Esophagus squamous epithelium (tissue), 5 donors: ENCODE measurements at places on chromosomes 12 and 14. TPM values are rescaled to one million over a fixed set of nuclear protein-coding genes. Genes with fewer than 3 reads are reported as not detected.

DNA sequence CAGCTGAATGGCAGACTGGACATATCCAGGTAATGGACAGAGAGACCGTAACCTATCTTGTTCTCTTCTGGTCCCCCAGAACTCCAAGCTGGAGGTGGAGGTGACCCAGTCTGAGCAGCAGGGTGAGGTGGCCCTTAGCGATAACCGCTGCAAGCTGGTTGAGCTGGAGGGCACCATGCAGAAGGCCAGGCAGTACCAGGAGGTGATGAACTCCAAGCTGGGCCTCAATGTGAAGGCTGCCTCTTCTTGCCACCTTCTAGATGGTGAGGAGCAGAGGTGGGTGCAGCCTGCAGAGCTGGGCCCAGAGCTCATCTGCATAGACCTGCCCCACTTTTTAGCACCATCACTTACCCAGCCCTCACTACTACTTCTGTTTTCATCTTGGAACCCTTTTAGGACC is 7.2 kb upstream of the KRT86 start:
- H3K36me3 ChIP-seq = no peaks in the 10 kb centered on the region
- DNase-seq = no peak
- H3K4me1 ChIP-seq = no peaks in the 10 kb centered on the region
- no peak overlapping the region for H3K27ac ChIP-seq
- no peak overlapping the region for H3K4me3 ChIP-seq
- no peaks in the 10 kb centered on the region for H3K27me3 ChIP-seq

The MSRB3 gene
- 2.7 TPM for total RNA-seq

- no peaks in the 10 kb centered on the region for H3K27me3 ChIP-seq
- H3K4me1 ChIP-seq = no peaks in the 10 kb centered on the region
- no peak overlapping the region for H3K4me3 ChIP-seq
- H3K27ac ChIP-seq = no peak overlapping the region
- DNase-seq = no peak
Measured at GRCh38 chr12:116613256-116613655, 54.1 kb downstream of the MAP1LC3B2 start.

DNA sequence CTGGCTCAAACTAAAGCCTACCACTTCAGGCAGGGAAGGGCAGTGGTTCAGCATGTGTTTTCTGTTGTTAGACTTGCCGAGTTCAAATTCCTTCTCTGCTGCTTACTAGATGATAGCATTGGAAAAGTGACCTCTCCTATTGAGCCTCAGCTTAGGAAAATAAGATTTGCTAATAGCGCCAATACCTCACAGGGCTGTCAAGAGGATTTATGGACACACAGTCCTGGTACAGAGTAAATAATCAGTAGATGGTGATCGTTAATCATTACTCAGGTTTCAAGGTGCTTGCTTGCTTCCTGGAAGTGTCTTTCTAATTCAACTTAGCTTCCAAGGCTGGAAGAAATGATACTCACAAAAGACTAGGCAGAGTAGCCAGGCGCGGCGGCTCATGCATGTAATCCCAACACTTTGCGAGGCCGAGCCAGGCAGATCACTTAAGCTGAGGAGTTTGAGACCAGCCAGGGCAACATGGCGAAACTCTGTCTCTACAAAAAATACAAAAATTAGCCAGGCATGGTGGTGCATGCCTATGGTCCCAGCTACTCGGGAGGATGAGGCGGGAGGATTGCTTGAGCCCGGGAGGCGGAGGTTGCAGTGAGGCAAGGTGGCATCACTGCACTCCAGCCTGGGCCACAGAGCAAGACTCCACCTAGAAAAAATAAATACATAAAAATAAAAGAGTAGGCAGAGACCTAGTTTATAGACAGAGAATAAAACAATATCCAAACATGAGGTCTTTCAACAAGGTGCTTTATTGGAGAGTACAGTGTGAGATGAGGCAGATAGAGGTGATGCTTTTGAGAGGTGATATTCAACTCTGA is 6.0 kb downstream of the PLA2G1B start:
- H3K27ac ChIP-seq = no peak overlapping the region
- peaks cover 9% of the 10 kb centered on the region for H3K4me1 ChIP-seq
- no peaks in the 10 kb centered on the region for H3K27me3 ChIP-seq
- no peaks in the 10 kb centered on the region for H3K36me3 ChIP-seq
- no peak overlapping the region for H3K4me3 ChIP-seq

DNA sequence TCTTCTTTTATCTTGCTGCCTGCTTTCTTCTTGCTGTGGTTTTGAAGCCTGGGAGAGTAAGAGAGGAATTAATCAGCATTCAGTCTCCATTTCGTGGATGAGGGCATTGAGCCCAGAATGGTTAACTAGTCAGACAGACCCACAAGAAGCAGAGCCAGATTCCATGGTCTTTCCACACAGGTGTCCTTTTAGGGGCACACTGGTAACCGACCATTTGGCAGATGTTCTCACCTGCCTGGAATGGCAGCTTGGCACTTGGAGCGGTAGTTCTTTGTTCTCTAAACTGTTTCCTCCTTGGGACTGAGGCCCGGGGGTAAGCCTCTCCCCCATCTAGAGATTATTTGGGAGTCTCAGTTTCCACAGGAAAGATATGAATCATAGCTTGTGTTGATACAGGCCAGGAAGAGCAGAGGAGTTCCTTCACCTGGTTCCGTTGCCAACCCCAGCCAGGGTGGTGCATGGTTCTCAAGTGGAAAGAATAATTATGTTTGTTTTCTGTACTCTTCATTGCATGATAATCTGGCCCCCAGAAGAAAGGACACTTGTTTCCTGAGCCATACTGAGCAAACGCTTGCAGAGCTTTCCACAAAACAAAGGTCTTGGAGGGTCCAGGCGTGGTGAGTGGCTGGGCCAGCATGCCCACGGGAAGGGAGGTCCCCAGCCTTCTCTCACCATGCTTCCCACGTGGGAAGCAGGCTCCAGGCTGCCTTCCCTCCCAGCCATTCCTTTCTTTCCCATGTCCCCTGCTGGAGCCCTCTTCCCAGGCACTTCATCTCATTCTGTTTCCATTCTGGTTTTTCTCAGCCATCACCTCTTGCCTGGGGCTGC is 2.0 kb upstream of the KRT75 start:
- no peaks in the 10 kb centered on the region for H3K36me3 ChIP-seq
- H3K4me1 ChIP-seq = peaks cover 27% of the 10 kb centered on the region
- no peak for DNase-seq

- no peaks in the 10 kb centered on the region for H3K27me3 ChIP-seq
- no peak for DNase-seq
- peaks cover 2% of the 10 kb centered on the region for H3K4me1 ChIP-seq
- H3K4me3 ChIP-seq = no peak overlapping the region
- no peak overlapping the region for H3K27ac ChIP-seq
Measured at GRCh38 chr12:115147916-115148315, 463.9 kb upstream of the TBX3 start.

The ESR2 gene
- not detected for total RNA-seq

GRCh38 chr14:92615451-92615850 is 101.9 kb downstream of the RIN3 start:
- no peaks in the 10 kb centered on the region for H3K27me3 ChIP-seq
- no peak overlapping the region for H3K27ac ChIP-seq
- no peaks in the 10 kb centered on the region for H3K36me3 ChIP-seq
- H3K4me1 ChIP-seq = no peaks in the 10 kb centered on the region

The COQ6 gene
- total RNA-seq = 18.6 TPM

GRCh38 chr12:115920395-115921183 is 356.9 kb downstream of the MED13L start:
- no peaks in the 10 kb centered on the region for H3K4me1 ChIP-seq
- no peak overlapping the region for H3K4me3 ChIP-seq
- H3K36me3 ChIP-seq = no peaks in the 10 kb centered on the region
- no peaks in the 10 kb centered on the region for H3K27me3 ChIP-seq
- no peak for DNase-seq

The ATP6V1D gene
- 110 TPM for total RNA-seq

The ZNF605 gene
- total RNA-seq = 5.0 TPM

The FKBP11 gene
- 28.6 TPM for total RNA-seq

DNA sequence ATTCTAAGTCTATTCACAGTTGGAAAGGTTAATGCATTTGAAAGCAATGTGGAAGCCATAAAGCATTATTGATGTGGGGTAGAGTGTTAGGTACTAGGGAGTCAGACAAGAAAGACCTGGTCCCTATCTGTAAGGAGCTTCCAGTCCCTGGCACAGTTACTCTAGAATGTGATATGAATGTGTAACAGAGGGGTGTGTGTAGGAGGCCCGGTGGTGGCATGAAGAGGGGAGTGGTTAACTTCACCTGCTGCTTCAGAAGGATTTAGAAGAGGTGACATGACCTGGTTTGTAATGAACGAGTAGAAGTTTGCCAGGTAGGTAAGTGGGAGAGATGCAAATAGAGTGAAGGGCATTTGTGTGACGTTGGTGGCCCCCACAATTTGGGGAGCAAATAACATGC is 15.1 kb upstream of the GALNT6 start:
- no peak for DNase-seq
- no peak overlapping the region for H3K4me3 ChIP-seq
- no peaks in the 10 kb centered on the region for H3K36me3 ChIP-seq
- no peaks in the 10 kb centered on the region for H3K27me3 ChIP-seq

The PLBD1 gene
- 50.2 TPM for total RNA-seq

GRCh38 chr12:39912211-39912980 is 193.5 kb downstream of the SLC2A13 start:
- H3K4me3 ChIP-seq = no peak overlapping the region
- H3K4me1 ChIP-seq = no peaks in the 10 kb centered on the region
- no peak overlapping the region for H3K27ac ChIP-seq

DNA sequence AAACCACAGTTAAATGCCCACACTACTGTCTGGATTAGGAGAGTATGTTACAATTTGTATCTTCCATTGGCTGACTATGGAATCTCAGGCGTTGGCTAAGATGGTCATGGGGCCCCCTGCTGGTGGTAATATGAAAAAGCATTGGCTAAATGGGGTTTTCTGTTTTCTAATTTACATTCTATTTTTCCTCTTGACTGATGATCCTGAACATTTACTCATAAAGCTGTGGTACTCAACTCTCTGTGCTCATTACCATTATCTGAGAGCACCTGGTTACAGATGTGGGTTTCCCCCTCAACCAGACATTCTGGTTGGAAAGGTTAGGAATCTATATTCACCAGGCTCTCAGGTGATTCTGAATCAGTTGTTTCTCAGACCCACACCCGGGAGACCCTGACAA is 64.8 kb downstream of the WSCD2 start:
- H3K36me3 ChIP-seq = no peaks in the 10 kb centered on the region
- H3K27ac ChIP-seq = no peak overlapping the region
- no peak for DNase-seq
- no peak overlapping the region for H3K4me3 ChIP-seq

GRCh38 chr12:25186038-25186787 is 8.7 kb downstream of the DNAI7 start:
- no peak overlapping the region for H3K27ac ChIP-seq
- H3K27me3 ChIP-seq = no peaks in the 10 kb centered on the region
- no peak for DNase-seq
- no peaks in the 10 kb centered on the region for H3K36me3 ChIP-seq
- H3K4me3 ChIP-seq = no peak overlapping the region
- no peaks in the 10 kb centered on the region for H3K4me1 ChIP-seq

DNA sequence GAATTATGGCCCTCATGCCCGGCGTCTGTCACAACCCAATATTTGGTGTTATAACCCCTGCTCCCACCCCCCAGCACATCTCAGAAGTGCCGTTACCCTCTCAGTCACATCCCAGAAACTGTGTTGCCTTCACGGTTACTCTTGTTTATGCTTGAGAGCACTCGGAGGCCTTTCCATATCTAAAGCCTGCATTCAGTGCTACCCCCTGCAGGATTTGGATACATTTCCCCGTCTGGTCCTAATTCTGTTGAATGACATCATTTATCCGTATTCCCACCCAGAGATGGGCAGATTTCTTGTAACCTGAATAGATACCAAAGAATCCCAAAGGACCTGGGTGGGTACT is 19.1 kb upstream of the FOS start:
- H3K4me1 ChIP-seq = peaks cover 44% of the 10 kb centered on the region
- peak overlapping the region; percentile 99 for H3K27ac ChIP-seq
- no peaks in the 10 kb centered on the region for H3K27me3 ChIP-seq
- no peak for DNase-seq
- H3K4me3 ChIP-seq = peak overlapping the region; percentile 19

DNA sequence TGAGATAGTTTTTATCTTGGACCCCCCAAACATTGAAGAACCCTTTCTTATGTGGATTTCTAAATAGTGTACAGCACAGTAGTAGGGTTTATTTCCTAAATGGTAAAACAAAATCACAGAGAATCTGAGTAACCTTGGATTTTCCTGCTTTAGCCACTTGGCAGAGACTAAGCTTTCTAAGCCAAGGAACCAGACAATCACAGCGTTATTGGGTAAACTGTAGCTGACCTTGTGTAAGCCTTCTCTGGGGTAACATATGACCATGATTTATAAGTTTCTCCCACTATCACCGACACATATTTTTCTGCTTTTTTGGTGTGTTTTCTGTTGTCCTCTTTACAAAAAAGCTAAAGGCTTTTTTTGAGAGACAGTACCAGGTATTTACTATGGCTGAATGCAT is 136.3 kb upstream of the PZP start:
- no peak overlapping the region for H3K27ac ChIP-seq
- peaks cover 9% of the 10 kb centered on the region for H3K4me1 ChIP-seq
- no peaks in the 10 kb centered on the region for H3K27me3 ChIP-seq
- H3K4me3 ChIP-seq = no peak overlapping the region
- DNase-seq = no peak
- no peaks in the 10 kb centered on the region for H3K36me3 ChIP-seq

The SMOC1 gene
- total RNA-seq = 1.1 TPM
